ENCODE measurements at places on chromosomes 5 and 9.
A peak's percentile ranks its signal among the peaks of the same experiment; 100 is the strongest.

- no peak for DNase-seq
These were observed 75.2 kb upstream of the MPDZ start for GRCh38 chr9:13354733-13355132.

GRCh38 chr9:5438301-5439162 is 807 bp upstream of the PLGRKT start:
- DNase-seq, result peak; percentile 56

DNA sequence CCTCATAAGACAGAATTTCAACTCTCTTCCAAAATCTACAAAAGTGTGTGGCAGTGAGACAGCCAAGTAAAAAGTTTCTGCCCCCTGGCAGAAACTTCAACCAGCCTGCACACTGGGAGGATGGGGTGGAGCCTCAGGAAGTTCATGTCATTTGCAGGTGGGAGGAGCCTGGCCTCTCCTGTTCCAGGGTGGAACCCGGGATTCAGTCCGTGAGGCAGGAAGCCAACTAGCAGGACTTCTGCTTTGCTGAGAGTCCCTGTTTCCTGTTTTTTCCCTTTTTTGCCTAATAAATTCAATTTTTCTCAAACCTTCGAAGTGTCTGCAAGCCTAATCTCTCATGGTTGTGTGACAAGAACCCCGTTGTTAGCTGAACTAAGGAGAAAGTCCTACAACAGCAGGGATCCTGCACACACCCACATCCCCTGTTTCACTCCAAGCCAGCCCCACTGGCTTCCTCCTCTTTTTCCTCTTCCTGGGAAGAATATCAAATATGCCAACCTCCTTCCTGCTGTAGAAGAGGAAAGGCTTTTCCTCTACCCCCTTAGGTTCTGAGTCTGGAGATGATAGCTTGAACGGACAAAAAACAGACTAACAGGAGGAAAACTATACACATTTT is 69.3 kb downstream of the ALDH7A1 start:
- no peak for DNase-seq

DNA sequence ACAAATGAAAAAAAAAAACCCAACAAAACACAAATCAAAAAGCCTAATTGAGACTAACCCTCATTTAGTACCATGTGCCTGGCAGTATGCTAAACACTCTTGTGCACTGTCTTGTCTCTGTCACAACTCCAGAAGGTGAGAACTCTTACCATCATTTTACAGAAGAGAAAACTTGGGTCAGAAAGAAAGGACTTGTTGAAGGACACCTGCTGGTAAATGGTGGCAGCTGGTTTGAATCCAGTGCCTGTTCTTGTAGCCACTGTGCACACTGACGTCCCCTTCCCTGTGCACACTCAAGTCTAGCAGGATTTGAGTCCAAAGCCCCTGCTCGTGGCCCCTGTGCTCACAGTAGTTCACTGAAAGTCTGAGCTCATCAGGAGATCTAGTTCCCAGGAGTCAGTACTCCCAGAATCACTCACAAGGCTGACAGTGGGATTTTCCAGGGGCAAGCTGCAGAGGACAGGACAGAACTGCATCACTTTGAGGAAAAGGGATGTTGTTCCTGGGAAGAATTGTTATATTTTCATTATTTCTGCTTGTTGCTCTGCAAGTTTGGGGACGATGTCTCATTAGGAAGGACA is 43.0 kb upstream of the HSD17B4 start:
- DNase-seq, result no peak

DNA sequence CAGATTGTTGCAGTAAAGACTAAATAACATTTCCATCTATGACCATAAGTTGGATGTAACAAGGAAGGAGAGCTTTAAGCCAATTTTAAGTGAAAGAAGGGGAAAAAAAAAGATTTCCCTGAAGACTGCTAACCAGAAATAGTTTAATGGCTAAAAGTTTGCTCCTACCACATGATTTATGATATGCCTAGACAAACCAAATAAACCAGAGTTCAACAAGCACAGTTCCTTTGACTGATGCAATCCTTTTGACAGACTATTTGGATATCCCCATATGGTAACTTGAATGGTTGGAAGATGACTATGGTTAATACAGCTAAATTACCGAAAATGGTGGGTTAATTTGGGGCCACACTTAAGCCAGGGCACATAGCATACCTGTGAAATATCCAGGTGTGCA is 338.5 kb downstream of the CETN3 start:
- no peak for DNase-seq

DNA sequence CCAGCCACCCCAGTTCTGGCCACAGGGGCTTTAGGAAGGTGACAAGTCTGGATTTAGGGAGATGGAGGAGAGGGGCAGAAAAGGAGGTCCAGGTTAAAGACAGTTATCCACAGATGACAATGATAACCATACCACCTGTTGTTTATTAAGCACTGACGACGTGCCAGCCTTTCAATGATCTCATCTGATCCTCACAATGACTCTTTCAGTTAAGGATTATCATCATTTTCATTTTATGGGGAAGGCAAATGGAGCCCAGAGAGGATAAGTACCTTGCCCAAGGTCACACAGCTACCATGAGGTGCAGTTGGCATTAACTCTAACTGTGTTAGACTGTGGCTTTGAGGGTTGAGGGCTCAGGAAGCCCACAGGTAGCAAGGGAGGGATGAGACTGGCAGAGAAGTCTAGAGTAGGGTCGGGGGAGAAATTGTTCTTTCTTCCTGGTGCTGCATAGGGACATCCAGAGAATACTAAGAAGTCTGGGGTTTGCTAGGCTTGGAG is 21.5 kb upstream of the JADE2 start:
- no peak for DNase-seq

GRCh38 chr5:132764671-132765238 is 12.3 kb downstream of the SEPTIN8 start:
- no peak for DNase-seq

DNA sequence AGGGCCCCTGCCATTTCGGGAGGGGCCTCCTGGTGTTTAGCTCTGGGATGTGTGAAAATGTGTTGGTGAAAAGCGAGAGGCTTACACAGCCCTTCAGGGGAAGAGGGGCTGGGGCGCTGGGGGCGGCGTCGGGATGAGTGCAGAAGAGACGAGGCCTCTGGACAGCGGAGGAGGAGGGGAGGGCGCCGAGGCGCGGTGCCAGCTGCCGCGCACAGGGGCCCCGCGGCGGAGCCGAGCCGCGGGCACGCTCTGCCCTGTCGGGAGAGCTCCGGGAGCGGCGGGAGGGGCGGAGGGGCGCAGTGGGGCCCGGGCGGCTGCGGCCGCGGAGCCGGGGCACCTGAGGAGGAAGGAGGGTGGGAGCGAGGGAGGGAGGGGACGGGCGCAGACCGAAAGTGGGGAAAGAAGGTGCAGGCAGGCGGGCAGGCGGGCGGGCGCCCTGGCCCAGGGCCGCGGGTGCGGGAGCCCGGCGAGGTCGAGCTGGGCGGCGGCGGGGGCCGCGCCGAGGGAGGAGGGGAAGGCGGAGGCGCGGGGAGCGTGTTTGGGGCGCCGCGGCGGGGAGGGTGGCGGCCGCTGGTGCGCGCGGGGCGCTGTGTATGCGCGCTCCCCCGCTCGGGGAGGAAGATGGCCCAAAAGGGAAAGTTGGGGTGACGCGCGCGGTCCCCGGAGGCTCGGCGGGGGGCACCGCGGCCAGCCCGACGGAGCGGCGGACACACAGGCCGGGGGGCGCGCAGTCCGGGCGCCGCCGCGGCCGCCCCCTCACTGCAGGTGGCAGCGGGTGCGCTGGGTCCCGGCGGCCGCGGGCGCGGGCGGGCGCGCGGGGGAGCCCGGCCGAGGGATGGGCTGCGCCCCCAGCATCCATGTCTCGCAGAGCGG is at the start of gene PDE8B:
PDE8B (plus strand) TSS at position 590 of the 873 bp plus-strand sequence; CDS start at position 836, 246 bp downstream.
- DNase-seq, result peak; percentile 9
